Hepatocyte (in vitro differentiated cells): ENCODE measurements at places on chromosomes 11 and 22.

- peak; percentile 83 for DNase-seq
Observed at GRCh38 chr22:26428515-26429457, at the start of gene ASPHD2. Gene ASPHD2 (plus strand): TSS chr22:26429260. CDS start chr22:26433616, 4,356 bp downstream.

- no peak for DNase-seq
Observed at GRCh38 chr22:29979777-29980321, 96.9 kb downstream of the MTMR3 start.

DNA sequence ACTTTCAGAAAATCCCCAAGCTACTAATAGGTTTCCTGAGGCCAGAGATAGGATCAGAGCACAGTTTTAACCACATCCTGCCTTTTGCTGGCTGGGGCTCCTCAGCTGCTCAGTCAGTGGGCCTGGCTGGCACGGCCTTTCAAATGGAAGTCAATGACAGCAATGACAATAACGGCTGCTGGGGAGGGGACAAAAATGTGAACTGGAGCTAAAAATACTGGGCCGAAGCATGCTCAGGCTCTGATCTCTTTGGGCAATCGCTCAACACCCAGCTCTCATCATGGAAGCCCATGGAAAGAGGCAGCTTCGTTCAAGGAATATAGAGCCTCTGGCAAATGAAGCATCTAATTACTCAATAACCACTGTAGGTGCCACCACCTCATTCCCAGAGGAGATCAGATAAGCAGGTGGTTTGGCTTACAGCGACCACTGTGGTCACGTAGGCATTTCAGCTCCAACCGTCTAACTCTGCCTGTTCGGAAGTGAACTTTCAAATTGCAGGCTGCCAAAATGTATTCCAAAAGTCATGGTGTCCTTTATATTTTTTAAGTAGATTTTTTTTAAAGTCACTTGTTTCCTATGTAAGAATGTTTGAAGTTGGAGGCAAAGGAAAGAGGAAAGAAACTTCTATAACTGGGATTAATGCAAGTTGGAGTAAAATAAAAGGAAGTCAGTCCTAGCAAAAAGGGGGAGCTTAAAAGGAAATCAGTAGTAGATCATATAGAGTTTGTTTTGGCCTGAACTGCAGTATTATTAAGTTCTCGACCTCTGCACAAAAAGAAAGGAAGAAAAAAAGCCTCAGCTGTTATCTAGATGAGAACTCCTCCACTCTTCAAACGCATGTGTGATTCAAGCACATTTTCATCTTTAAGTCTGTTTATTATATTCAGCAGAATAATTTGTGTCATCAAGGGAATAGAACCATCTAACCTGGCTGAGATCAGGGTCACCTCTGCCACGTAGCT is 14.1 kb downstream of the WT1 start:
- DNase-seq: no peak

GRCh38 chr11:109133159-109133558 is 288.8 kb upstream of the C11orf87 start:
- DNase-seq: no peak

- DNase-seq: no peak
Observed at GRCh38 chr11:15711311-15711710, 596.6 kb downstream of the INSC start.

DNA sequence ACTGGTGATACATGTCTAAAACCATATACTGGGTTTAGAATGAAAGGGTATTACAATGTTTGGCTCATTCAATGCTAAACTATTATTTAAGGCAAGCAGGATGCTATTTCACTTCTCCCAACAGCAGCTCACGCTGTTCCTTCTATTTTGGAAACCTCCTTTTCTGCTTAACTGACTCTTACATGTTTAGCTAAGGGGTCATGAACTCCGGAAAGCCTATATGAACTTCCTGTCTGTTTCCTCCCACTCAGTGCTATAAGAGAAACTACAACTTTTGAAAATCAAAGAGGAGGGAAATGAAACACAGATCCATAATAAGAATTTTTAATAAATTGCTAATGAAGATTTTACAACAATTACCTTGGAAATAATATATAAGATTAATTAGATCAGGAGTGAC is 30.9 kb downstream of the SLC36A4 start:
- DNase-seq: no peak

GRCh38 chr22:35835998-35836691 is 118.5 kb downstream of the APOL5 start:
- peak; percentile 80 for DNase-seq

- DNase-seq: peak; percentile 83
Observed at GRCh38 chr11:102111787-102112508, 1.7 kb downstream of the YAP1 start.

GRCh38 chr22:48838846-48839730 is 988.6 kb downstream of the BRD1 start:
- no peak for DNase-seq

- DNase-seq: no peak
Observed at GRCh38 chr11:19793326-19793725, 80.7 kb downstream of the NAV2 start.

DNA sequence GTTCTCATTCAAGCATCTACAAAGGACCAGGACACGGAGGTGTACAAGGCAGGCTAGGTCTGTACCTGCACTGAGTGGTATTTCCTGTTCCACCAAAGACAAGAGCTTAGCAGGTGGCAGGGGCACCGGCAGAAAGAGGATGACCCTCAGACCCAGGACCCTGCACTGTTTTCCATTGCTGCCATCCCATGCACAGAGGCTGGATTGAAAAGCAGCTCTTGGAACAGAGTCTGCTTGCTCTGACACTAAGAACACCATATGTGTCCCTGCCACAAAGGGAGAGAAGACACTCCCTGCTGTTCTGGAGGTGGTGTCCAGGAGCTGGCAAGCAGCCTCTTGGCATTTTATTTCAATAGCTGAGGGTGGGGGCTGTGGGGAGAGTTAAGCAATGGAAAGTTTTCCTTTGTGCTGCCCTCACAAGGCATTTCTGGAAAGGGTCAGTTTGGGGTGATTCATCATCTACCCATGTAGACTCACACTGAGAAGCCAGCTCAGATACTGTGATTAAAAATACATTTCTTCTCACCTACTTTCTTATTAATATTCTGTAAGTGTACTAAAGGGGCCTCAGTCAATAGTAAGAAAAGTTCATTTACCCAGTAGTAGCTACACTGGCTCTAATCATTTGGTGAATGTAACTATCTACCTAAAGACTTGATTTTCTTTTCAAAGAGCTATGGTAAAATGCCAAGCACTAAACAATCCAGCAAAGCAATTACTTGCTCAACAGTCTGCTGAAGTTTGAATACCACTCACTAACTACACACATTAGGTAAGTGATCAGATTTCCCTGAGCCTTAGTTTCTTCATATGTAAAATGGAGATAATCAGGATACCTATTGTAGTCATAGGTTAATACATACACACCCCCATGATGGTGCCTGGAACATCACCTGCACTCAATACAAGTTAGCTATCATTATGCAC is 55.2 kb downstream of the SLC1A2 start:
- DNase-seq: peak; percentile 51

DNA sequence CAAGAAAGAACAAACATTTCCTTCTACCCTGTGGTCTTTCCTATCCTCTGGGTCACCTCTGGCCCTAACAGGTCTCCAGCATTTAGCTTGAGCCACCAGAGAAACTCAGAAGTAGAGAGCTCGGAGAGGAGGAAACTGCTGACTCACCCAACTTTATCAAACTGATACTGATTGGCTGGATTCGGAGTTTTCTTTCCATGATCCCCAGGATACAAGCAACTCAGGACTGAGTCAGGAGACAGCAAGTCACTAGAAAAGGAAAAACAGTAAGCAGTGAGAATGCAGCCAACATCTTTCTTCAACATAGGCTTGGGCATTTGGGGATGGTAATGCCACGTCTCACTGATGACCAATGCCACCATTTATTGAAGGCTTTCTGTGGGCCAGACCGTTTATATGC is 32.7 kb downstream of the THOC5 start:
- DNase-seq: no peak

GRCh38 chr11:64007160-64007628 is 21.0 kb downstream of the OTUB1 start:
- peak; percentile 52 for DNase-seq

DNA sequence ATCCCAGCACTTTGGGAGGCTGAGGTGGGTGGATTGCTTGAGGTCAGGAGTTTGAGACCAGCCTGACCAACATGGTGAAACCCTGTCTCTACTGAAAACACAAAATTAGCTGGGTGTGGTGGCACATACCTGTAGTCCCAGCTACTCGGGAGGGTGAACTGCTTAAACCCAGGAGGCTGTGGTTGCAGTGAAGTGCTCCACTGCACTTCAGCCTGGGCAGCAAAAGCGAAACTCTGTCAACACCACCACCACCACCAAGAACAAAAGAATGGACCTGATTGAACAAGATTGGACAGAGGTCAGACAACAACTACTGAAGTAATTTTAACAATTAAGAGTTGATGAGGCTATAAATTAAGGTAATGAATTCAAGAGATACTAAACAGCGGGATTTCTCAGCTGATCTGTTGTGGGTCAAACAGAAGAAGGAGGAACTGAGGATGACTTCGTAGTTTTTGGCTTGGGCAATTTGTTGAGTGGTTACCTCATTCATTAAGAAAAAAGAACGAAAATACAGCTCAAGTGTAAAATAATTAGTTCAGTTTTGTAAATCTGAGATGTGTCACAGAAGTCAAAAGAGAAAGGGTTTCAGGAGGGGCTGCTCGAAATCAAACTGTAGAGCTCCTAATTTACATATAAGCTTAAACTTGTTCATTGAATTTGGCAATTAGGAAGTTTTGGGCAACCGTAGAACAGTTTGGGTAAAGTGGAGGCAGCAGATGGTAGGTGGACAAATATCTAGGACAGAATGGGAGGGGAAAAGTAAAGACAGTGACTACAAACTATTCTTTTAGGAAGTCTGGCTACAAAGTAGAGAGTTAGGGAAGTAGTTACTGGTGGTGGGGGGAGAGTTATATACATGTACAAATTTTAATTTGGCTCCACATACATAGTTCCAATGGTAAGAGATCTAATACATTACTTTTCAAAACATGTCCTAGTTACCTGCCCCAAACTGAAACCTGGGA is 4.5 kb downstream of the IL18 start:
- DNase-seq: no peak

- no peak for DNase-seq
Observed at GRCh38 chr11:116360221-116360941, 412.4 kb downstream of the BUD13 start.

GRCh38 chr11:79388201-79388600 is 52.6 kb downstream of the TENM4 start:
- no peak for DNase-seq

- DNase-seq: peak; percentile 53
Observed at GRCh38 chr22:46070215-46070802, 80.0 kb upstream of the PPARA start.

DNA sequence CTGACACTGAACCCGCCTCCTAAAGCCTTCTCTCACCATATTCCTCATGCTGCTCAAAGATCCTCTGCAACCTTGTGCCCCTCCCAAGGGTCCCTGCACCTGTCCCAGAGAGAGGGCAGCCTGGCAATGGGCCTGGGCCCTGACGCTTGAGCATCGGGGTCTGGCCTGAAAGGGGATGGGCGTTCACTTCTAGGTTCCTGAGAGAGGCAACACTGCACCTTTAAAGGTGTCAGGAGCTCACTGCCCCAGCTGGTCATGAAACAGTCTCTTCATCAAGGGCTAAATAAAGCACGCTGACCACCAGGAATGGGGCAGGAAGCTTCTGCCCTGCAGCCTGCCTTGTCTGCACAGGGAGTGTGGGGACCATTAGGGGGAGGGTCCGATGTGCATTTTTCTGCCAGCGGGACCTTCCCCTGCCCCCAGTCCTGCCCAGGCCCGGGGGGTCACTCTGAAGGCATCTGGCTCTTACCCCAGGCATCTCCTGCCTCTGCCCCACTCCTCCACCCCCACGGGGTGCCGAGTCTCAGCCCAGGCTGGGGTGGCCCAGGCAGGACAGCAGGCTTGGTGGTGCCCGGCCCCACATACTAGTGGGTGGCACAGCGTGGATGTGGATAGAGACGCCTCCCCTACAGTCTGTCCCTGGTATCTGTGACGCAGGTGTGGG is 3.5 kb downstream of the C11orf21 start:
- no peak for DNase-seq

GRCh38 chr11:79439410-79439885 is 1.4 kb downstream of the TENM4 start:
- DNase-seq: peak; percentile 27

DNA sequence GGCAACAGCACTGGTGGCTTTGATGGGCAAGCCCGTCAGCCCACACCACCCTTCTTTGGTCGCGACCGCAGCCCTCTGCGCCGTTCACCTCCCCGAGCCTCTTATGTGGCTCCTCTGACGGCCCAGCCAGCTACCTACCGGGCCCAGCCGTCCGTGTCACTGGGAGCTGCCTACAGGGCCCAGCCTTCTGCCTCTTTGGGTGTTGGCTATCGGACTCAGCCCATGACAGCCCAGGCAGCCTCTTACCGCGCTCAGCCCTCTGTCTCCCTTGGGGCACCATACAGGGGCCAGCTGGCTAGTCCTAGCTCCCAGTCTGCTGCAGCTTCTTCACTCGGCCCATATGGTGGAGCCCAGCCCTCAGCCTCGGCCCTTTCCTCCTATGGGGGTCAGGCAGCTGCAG is 8.0 kb downstream of the RBM14 start:
- no peak for DNase-seq

GRCh38 chr11:116577273-116577672 is 195.5 kb downstream of the BUD13 start:
- DNase-seq: no peak

- no peak for DNase-seq
Observed at GRCh38 chr11:48107188-48107704, 109.4 kb upstream of the OR4B1 start.

- DNase-seq: no peak
Observed at GRCh38 chr11:117744471-117745150, 52.4 kb downstream of the DSCAML1 start.

DNA sequence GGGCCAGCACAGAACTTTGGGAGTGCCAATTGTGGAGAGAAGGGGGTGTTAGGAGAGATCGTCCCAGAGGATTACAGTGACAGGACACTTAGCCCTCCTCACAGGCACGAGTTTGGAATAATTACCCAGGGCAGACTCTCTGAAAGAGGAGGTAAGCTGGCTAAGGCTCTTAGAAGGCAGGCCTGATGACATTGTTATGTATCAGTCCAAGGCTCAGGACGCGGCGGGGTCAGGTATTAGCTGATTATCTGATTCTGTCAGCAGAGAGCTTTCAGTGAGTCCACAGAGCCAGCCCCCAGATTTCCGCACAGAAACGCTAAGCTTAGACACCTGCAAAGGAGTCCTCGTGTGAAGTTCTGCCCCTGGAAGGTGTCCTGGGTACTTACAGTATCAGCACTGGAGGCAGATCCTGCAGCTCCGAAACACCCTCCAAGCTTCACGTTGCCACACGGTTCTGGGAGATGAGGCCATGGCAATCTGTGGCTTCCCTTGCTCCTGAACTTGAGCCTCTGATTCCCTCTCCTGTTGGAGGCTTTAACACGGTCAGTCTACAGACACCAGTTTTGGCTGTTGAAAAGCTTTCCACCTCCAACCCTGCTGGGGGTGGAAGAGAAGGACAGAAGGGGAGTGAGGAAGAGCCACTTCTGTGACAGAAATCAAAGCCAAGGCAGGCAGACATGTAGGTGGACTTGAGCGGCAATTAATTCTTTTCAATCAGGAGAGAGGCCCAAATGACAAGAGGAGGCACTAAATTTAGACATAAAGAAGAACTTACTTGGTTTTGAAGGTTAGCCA is 123.6 kb upstream of the CADM1 start:
- no peak for DNase-seq

- peak; percentile 41 for DNase-seq
Observed at GRCh38 chr11:63619967-63620366, 5.7 kb upstream of the PLAAT3 start.

- DNase-seq: no peak
Observed at GRCh38 chr11:112864672-112865071, 96.5 kb upstream of the NCAM1 start.
